Fibroblast of pulmonary artery (primary cell): ENCODE measurements at places on chromosomes 7 and 10.
A peak's percentile ranks its signal among the peaks of the same experiment; 100 is the strongest.

GRCh38 chr7:129908181-129908580 is 44.6 kb downstream of the UBE2H start:
- DNase-seq, result no peak

DNA sequence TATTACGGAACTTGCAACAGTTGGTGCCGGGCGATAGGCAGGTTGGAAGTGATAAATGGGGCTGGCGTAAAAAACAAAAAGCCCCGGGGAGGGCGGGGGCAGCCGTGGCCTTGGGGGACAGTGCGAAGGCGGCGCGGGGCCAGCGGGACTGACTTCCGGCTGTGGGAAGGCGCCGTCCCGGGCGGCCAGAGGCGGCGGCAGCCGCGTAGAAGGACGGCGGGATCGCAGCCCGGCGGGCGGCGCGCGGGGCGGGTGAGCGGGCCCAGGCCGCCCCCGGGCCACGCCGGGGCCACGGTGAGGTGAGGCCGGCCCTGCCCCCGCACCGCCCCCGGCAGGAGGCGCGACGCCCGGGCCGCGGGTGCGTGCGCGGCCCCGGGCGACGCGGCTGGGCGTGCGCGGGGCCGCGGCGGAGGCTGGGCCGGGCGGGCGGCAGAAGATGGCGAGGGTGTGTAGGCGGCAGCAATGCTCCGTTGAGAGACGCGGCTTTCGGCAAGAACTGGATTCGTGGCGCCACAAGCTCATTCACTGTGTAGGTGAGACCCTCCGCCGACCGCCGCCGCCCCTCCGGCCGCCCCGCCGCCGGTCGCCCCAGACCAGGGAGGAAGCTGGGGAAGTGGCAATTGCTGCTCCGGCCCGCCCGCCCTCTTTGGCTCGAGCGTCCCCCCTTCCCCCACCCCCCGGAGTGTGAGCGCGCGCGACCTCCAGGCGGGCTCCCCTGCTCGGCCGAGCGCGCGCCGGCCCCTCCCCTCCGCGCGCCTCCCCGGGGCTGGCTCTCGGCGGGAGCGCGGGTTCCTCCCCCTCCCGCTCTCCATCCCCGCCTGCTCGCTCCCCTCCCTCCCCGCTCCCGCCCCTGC is at the start of gene LCOR:
LCOR (plus strand) TSS at position 432 of the 854 bp plus-strand sequence. CDS start 116,760 bp downstream, outside the sequence.
- peak; percentile 93 for DNase-seq

- no peak for DNase-seq
Observed at GRCh38 chr10:128526791-128527375, 400.7 kb upstream of the MKI67 start.

GRCh38 chr10:89894051-89894450 is 192.7 kb downstream of the KIF20B start:
- no peak for DNase-seq

GRCh38 chr7:103990991-103991390 is 1.5 kb upstream of the RELN start:
- DNase-seq, result no peak

- DNase-seq, result no peak
Observed at GRCh38 chr7:157703534-157704195, 366.9 kb downstream of the DNAJB6 start.

GRCh38 chr7:18575622-18576572 is 80.3 kb downstream of the HDAC9 start:
- no peak for DNase-seq

GRCh38 chr7:14858410-14858809 is 44.1 kb downstream of the DGKB start:
- no peak for DNase-seq

DNA sequence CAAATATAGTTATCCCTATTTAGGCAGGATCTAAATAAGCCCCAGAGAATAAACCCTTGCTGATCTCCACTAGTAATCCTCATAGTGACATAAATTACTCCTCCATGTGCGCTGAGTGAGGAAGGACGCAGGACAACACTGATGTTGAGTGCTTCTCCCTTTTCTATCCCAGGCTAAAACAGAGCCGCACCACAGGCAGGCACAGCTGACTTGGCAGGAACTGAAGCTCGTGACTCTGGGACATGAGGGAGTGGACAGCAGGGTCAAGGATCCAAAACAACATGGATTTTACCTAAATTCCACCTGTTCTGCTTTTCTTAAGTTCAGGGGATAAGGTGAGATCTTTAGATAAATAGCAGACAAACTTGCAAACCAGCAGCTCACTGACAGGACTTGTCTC is 46.0 kb downstream of the VOPP1 start:
- no peak for DNase-seq

DNA sequence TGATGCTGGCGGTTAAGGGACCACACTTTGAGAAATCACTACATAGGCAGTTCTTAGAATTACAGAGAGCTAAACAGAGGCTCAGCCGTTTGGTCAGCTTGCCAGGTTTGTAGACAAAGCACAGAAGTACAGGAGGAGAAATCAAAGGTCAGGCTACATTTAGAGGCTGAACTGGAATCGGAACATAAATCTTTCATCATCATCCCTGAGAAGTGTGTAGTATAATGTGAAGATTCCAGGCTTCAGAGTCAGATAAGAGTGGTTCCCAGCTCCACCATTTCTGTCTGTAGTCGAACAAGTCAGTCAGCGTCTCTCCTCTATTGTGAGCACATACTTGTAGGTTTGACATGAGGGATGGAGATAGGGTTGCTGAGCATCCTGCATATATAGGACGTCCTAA is 18.9 kb downstream of the CDK1 start:
- DNase-seq, result no peak

DNA sequence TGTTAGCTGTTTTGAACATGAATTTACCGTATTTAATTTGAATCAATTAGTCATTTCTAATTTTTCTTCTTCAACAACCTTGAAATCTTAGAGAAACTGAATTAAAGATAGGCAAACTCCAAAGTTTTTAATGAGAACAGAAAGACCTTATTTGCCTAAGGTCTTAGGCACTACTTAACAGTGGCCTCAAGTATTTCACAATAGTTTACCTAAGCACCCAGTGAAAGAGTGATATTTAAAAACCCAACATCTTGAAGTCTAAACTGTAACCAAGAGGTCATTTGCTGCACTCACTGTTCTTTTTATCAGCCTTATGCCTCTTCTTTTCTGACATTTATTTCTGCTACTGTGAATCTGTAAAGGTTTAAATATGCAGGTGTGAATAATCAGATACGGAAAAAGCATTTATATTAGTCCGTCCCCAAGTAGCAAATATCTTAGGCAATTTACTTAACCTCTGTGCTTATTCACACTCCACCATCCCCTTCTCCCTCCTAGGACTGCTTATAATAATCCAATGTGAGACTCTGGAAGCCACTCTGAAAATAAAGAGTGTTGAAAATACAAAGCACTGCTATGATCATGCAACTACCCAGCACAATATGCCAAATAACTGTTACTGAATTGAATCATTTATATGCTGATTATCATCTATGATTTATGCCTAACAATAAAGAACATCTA is 105.7 kb downstream of the ELAPOR2 start:
- DNase-seq, result no peak

- DNase-seq, result peak; percentile 82
Observed at GRCh38 chr10:78458983-78459638, 425.4 kb downstream of the RPS24 start.

DNA sequence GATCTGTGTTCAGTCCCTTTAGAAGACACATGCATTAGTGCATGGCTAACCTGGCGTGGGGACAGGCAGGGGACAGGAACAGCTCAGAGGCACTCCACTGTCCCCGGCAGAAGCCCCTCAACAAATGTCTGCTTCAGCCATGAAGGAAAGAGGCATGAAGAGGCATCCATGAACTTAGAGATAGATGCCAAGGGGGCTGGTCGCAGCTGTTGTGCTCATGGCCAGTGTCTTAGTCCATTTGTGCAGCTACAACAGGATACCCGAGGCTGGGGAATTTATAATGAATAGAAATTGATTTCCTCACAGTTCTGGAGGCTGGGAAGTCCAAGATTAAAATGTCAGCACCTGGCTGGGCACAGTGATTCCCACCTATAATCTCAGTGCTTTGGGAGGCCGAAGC is 14.5 kb upstream of the GNA12 start:
- no peak for DNase-seq

DNA sequence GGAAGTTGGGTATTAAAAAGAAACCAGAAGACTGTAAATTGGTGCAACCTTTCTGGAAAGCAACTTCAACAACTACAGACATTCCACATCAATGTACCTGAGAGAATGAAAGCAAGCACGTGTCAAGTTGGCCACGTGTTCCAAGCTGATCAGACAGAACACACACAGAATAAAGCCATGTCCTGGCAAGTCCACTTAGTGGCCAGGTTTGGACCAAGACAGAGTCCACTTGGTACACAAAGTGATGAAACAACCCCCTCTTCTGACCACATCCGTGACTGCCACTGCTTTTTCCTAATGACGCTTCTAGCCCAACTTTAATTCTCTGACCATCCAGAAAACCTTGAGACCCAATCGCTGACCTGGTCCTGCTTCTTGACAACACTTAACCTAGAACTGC is 109.4 kb downstream of the ABLIM1 start:
- peak; percentile 83 for DNase-seq

DNA sequence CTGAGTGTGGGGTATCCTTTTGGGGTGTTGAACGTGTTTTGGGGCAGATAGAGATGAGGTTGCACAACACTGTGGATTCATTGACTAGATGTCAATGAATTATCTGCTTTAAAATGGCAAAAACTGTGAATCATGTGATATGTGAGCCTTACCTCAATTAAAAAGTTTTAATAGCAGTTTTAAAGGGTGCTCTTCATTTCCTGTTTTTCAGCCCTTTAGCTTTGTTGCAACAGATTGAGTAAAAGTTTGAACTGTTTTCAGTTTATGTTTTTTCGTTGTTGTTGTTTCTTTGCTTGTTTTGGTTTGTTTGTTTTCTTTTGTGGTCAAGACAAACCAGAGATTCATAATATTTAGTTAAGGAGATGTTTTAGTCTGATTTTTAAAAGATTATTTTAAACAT is 9.4 kb downstream of the TAS2R41 start:
- no peak for DNase-seq

GRCh38 chr7:113338071-113338696 is 219.8 kb upstream of the SMIM30 start:
- DNase-seq, result no peak

GRCh38 chr10:42933448-42934340 is 143.2 kb upstream of the RET start:
- DNase-seq, result peak; percentile 42

GRCh38 chr7:73861305-73861704 is 346 bp downstream of the TMEM270 start:
- no peak for DNase-seq

- no peak for DNase-seq
Observed at GRCh38 chr7:99132595-99133321, 11.2 kb downstream of the SMURF1 start.

DNA sequence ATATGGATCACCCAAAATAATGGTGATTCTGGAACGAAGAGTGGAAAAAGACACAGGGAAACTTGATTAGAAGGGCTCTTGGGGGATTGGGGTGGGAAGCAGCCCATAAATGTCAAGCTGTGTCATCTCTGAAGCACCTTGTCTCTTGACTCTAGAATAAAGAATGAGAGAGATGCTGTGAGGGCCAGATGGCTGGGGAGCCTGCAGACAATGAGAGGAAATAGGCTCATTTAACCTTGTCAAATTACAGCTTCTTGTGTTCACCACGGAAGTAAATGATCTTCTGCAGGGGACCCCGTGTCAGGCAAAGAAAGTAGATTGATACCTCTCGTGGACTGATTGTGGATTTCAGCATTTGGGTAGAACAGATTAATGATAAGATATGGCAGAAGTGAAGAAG is 159.3 kb downstream of the ST7 start:
- no peak for DNase-seq

GRCh38 chr10:60704471-60704870 is 73.8 kb upstream of the CDK1 start:
- DNase-seq, result no peak

DNA sequence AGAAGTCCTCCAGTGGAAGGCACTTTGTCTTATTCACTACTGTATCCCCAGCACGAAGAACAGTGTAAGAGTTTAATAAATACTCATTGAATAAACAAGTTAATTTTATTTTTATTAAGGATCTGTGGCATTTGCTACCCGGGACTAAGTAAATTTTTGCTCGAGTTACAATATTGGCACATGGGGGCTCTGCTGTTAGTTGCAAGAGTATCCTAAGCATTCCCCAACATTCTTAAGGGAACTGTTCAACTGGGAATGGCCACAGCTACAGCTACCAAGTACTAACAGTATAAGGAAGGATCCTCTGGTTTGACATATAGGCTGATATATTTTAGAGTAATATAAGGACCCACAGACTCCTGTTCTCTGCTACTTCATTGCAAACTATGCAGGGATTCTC is 8.7 kb upstream of the LRRTM3 start:
- no peak for DNase-seq

DNA sequence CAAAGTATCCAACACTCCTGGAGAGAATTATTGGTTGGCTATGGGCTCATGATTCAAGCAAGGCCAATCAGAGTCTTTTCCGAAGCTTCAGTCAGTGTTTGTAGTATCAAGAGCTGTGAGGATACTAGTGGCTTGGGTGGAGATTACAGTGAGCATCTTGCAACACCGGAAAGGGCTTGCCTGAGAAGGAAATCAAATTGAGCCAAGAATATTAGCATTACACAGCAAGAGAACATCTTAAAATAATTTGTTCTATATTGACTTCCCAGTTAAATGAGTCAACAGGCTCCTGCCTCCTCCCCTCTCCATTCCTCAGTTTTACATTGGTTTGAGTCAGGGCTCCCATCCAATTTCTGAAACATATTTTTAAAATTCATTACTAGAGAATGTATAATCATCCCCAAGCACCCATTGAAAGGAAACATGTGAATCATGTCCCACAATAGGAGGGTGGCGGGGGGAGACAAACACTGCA is 127.4 kb downstream of the ELAPOR2 start:
- DNase-seq, result peak; percentile 96
